Sciatic nerve (tissue), 2 donors: ENCODE measurements at places on chromosomes 3 and 15. TPM values are rescaled to one million over a fixed set of nuclear protein-coding genes. Genes with fewer than 3 reads are reported as not detected.

- DNase-seq, result no peak
These were observed 5.3 kb downstream of the AQR start for GRCh38 chr15:34964277-34964676.

- DNase-seq, result no peak
These were observed 48.9 kb downstream of the RASGRF1 start for GRCh38 chr15:79041601-79042168.

DNA sequence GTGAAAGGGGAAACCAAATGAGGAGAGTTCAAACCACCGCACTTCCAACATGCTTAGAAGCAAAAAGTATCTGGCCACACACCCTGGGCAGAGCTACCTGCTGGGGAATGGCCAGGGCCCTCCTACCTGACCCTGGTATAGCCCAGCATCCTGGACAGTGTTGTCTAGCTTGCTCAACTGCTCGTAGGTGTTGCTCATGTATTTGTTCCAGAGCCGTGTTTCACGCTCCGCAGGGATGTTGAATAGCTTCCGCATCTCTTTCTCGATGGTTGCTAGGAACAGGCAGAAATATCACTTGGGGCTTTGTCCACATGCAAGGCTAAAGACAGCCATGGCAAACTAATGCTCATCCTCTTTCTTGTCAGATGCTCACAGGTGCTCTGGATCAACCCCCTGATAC, 15.1 kb downstream of the USP4 start:
- no peak for DNase-seq

DNA sequence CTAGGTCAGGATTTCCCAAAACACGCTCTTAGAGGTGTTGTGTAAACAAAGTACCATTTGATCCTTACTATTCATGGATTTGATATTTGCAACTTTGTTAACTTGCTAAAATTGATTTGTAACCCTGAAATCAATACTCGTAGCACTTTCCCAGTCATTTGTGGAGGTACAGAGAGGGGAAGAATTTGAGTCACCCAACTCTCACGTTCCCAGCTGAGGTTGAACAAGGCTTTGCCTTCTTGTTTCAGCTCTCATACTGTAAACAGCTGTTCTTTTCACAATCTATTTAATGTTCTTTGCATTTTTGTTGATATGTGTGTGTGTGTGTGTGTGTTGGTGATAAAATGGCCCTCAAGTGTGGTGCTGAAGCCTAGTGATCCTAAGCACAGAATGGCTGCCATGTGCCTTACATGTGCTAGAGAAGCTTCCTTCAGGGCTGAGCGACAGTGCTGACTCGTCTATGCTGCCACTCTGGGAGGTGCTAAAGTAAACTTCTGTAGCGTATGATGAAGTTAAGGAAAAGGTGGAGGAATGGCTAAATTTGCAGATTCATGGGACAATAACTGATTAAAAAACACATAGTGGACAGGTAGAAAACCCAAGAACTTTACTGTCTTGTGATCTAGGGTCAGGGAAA, 173.2 kb downstream of the APBA2 start:
- DNase-seq, result no peak

GRCh38 chr3:132464066-132464465, 46.8 kb downstream of the DNAJC13 start:
- no peak for DNase-seq

DNA sequence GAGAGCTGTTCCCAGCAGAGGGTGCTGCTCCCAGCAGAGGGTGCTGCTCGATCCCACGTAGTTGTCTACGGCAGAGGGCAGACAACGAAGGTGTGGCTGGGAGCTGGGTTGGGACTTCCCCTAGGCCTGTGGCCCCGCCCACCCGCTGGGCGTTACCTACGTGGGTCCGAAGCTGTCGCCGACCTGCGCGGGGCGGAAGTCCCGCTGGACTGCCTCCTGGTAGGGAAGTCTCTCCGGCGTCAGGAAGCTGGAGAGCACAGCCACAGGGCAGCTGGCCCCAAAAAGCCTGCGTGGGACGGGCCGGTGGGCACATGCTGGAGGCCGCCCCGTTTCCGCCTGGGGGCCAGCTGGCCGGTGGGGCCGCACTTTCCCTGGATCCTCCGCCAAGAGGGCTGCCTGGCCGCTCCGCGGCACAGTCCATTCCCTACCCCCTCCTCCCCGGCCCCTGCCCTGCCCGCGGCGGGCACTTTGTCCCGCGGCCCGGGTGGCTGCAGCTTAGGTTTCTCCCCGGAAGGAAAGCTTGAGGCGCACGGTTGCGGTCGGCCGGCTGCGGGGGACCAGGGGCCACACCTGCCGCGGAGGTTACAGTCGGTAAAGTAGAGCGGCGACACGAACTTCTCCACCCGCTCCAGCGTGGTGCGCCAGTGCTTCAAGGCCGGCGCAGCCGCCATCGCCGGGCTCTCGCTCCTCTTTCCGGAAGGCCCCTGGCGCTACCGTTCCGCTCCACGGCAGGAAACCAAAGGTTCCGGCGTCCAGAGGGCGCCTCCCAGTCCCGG, at the start of gene MAN2C1:
TSS of gene MAN2C1 (minus strand) at position 695 of the 776 bp plus-strand sequence. CDS start at position 671, 24 bp downstream.
- peak; percentile 96 for DNase-seq

DNA sequence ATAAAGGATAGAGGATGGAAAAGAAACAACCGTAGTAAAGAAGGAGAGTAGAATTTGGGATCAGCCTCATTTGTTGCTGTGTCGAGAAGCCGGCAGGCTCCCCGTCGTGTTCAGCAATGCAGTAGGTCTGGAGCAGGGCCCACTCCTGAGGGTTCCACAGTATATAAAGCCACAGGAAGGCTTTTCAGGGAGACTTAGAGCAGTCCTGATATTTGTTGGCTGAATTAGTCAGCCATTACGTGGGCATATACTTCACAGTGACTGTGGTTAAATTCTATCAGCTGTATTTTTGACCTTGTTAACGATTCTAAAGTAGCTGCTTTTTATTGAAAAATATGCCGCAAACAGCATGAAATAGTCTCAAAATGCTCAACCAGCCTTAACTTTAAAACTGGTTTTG, 149.5 kb downstream of the ITPR1 start:
- DNase-seq, result no peak

KLHDC8B gene
- 32.5 TPM for total RNA-seq

DNA sequence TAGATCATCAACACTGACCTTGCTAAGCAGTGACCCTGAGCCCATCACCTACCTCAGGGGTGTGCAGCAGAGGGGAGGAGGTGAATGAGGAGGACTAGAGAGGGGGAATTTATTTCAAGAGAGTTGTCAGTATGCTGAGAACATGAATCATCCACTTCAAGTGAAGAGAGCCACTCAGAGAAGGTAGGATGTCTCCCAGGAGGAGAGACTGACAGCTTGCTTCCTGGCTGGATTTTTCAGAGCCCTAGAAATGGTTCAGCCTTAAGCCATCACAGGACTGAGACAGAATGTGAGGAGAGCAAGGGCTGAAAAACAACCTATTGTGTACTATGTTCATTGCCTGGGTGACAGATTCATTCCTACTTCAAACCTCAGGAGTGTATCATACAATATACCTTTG, 34.8 kb downstream of the CCNL1 start:
- DNase-seq, result no peak

- DNase-seq, result no peak
These were observed 46.4 kb upstream of the PGPEP1L start for GRCh38 chr15:99054025-99054387.

PDZRN3 gene
- 37.9 TPM for total RNA-seq

ACAD9 gene
- total RNA-seq, result 54.0 TPM

DCLK3 gene
- 57.7 TPM for total RNA-seq

DNA sequence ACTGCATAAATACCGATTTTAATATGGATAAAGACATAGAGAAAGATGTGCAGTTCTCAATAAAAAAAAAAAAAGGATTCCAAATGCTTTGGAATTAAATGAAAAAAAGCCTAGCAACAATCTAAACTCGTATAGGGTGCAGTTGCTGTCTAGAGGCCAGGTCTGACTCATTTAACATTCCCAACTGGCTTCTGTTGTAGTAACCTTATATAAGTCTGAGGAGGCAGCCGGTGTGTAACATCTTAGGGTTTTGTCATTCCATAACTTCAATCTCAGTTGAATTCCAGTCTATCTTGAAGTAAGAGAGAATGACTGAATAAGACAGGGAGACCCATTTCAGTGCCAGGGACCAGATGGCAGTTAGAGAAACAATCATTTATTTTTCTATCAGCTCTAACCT, 6.5 kb downstream of the PDCD10 start:
- DNase-seq, result no peak

TIGIT gene
- 1.1 TPM for total RNA-seq

- no peak for DNase-seq
These were observed 52.6 kb downstream of the TBC1D2B start for GRCh38 chr15:78024883-78025282.

- no peak for DNase-seq
These were observed 210.6 kb upstream of the ATP10A start for GRCh38 chr15:26073430-26074333.

ANKUB1 gene
- 2.8 TPM for total RNA-seq

- DNase-seq, result no peak
These were observed 24.5 kb downstream of the ATP2B2 start for GRCh38 chr3:10480871-10481378.

ATP13A4 gene
- total RNA-seq, result 1.2 TPM

CYFIP1 gene
- 140 TPM for total RNA-seq

DNA sequence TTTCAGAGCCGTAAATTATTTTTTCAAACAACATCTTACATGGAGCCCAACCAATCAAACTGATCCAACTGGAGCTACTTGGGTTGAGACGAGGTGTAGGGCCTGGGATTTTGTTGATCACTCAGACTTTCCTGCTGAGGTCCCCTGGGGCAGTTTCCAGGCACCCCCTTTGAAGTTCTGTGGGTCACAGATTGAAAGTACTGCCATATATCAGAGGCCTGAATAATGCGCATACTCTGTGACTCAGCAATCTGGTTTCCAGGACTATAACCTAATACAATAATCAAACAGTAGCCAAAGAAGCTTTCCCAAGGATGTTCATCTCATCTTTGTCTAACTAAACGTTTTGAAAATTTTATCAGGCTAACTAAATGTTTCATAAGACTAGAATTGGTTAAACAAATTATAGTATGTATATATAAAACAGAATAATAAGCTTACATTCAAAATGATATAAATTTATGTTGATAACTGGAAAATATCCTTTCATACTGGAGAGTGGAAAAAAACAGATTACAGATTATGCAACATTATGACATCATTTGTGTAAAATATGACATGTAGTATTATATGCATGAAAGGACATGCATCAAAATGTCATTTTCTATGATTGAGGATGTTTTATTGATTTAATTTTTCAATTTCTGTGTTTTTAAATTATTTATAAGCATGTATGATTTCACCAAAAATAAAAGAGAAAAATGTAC, 617.1 kb downstream of the NTRK3 start:
- DNase-seq, result no peak

DNA sequence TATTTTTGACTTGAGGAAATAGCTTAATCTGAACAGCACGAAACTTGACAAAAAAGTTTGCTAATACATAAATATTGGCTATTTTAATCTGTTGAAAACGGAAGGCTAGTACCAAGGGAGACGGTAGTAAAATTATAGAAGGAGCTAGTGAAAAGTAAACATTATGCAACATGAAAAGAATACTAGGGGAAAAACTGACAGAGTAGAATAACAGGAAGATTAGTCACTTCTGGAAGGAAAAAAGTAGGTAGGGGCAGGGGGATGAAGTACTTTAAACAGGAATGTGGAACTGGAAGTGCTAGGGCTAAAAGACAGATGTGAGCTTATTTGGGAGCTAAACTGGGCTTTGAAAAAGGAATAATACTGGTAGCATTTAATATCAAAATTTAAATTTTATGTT, 60.1 kb downstream of the MBNL1 start:
- DNase-seq, result no peak

GRCh38 chr3:111690242-111690641, 95.1 kb upstream of the ZBED2 start:
- DNase-seq, result no peak
